ENCODE measurements at places on chromosomes 6 and 20. TPM values are rescaled to one million over a fixed set of nuclear protein-coding genes. Genes with fewer than 3 reads are reported as not detected.
A peak's percentile ranks its signal among the peaks of the same experiment; 100 is the strongest.

DNA sequence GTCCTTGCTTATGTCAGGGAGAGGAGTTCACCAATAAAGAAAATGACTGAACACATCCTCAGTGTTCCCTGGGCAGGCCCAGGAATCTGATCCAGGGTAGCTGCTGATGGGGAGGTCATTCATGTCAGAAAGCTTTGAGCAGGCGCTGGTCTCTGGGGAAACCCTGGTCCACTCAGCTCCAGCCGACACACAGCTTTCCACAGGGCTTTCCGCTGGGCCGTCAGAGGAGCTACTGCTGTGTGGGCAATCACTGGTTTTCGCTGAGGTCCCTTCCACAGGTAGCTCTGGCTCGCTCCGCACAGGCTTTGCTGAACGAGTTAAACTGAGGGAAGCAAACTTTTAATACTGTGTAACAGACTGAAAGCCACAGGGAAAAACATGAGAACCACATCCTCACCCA is 17.5 kb upstream of the ANKRD60 start:
- DNase-seq: no peak

DNA sequence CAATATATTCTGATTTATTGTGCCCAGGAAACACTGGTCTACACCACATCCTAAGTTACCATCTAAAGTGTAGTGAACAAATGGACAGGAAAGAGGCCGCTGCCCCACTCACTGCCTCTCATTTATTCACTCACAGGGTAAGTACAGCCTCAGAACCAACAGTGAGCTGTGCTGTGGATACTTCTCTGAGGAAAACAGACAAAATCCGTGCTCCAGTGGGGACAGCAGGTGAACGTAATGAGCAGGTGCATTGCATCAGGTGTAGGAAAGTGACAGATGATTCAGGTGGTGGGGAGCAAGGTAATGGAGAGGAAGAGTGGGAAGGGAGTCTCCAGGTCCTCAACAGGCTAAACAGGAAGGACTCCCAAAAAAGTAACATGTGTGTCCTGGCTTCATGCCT is 8.4 kb upstream of the ULBP2 start:
- DNase-seq: no peak

GRCh38 chr20:5947276-5947675 is 3.1 kb downstream of the TRMT6 start:
- no peak for DNase-seq

TTI1 gene
- total RNA-seq: 28.2 TPM

- no peak for DNase-seq
Observed at GRCh38 chr20:7038029-7038428, 270.5 kb downstream of the BMP2 start.

DNA sequence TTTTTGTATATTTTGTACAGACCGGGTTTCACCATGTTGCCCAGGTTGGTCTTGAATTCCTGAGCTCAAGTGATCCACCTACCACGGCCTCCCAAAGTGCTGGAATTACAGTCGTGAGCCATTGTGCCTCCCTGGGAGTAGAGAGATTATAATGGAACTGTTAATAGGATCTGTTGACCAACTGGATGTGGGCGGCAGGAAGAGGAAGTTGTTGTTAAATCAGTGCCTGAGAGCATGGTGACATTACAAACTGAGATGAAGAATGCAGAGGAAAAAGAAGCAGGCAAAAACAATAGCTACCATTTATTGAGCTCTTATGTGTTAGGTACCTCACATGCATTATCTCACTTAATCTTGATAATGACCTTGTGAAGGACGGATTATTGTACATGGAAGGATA is 9.2 kb upstream of the L3MBTL3 start:
- DNase-seq: no peak

GRCh38 chr6:105424175-105424783 is 21.4 kb upstream of the PREP start:
- DNase-seq: peak; percentile 54

RUNX2 gene
- 6.3 TPM for total RNA-seq

GRCh38 chr20:4089756-4090487 is 74.6 kb upstream of the RNF24 start:
- no peak for DNase-seq

CLPSL1 gene
- total RNA-seq: not detected

DNA sequence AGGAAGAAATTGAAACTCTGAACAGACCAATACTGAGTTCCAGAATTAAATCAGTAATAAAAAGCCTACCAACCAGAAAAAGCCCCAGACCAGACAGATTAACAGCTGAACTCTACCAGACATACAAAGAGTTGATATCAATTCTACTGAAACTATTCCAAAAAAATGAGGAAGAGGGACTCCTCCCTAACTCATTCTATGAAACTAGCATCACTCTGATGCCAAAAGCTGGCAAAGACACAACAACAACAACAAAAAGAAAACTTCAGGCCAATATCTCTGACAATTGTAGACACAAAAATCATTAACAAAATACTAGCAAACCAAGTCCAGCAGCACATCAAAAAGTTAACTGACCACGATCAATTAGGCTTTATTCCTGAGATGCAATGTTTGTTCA is 246.0 kb upstream of the RUNX2 start:
- no peak for DNase-seq

DNA sequence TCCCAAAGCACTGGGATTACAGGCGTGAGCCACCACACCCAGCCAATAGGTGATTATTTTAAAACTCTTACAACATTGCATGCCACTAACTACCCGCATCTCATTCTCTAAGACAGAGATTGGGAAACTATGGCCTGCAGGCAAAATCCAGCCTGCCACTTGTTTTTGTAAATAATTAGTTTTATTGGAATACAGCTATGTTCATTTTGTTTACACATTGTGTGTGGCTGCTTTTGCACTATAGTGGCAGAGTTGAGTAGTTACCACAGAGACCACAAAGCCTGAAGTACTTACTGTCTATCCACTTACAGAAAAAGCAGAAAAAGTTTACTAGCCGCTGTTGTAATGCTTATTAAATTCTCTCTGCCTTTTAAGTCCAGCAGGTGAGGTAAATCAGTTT is 16.4 kb upstream of the PKIG start:
- no peak for DNase-seq

DNA sequence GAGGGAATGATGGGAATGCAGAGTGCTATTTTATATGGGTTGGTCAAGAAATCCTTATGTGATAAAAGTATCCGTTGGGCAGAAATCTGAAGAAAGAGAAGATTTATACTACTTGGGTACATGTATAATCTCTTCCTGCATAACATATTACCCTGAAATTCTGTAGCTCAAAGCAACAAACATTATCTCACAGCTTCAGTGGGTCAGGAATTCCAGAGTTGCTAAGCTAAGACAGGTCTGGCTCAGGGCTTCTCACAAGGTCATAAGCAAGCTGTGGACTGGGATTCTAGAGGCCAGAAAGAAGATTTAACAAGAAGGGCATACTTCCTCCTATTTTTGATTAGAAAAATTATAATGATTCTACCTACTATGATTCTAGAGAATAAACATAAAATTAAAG is 172.5 kb upstream of the THEMIS start:
- DNase-seq: no peak

GRCh38 chr6:27136077-27136644 is 111.3 kb upstream of the PRSS16 start:
- DNase-seq: no peak

DNA sequence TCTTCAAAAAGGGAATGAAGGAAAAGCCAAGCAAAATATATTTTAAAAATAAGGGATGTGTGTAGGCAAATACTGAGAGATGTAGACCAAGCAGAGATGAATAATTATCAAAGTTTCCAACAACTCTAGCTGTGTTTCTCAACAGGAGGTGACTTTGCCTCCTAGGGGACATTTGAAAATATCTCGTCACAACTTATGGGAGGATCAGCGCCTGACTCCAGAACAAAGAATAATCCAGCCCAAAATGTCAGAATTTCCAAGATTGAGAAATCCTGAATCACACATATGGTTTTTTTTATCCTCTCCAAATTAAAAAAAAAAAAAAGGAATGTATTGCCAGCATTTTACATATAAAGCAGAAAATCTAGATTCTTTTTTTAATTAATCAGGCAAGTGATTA is 241.2 kb upstream of the ZFP64 start:
- no peak for DNase-seq

EZR gene
- 235 TPM for total RNA-seq

FUT9 gene
- not detected for total RNA-seq

OR2B6 gene
- not detected for total RNA-seq

- DNase-seq: no peak
Observed at GRCh38 chr20:3648951-3649350, 14.2 kb downstream of the GFRA4 start.

DNA sequence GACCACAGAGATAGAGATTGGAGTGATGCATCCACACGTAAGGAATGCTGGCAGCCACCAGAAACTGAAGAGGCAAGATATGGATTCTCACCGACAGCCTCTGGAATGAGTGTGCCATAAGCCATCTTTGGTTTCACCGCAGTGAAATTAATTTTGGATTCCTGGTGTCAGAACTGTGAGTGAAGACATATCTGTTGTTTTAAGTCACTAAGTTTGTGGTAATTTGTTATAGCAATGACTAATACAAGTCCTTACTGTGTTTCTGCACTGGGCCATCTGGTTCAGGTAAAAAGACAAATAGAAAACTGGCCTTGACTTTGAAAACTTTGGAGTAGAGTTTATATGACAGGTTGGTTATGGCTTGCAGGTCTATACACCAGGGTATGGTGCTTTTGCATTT is 261.9 kb downstream of the PHF3 start:
- no peak for DNase-seq

DNA sequence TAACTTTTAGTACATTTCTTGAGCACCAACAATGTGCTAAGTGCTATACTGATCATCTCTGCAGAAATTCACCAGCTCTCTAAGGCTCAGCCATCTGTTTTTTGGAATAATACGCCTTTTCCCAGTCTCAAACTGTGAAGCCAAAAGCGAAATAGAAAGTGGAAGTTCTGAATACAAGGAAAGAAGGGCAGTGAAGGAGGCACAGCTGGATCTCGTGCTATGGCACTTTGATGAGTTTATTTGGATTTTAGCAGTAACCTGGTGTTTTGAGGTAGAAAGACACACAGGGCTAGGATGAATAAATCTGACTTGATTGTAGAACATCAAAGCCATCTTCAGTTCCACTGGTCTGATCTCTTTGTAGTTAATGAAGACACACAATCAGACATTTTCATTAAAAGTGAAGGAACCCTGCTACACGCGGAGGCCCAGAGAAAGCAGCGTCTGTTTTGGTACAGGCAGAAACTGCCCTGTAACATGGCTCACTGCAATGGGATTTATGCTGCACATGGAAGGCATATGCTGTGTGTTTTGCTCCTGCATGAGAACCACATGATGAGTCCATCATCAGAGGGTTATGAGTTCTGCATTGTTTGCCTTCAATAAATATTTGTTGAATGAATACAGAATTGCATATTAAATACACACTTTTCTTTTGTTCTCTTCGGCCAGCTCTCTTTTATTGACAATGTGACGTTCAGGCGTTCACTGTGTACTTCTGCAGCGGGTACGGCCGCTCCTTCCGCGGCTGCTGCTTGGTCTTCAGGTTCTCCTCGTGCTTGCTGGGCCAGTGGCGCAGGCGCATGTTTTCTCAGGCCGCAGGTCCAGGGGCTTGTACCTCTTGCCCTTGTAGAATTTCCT is 100.9 kb downstream of the PREP start:
- DNase-seq: no peak

CGAS gene
- total RNA-seq: 25.9 TPM

GRCh38 chr20:24497851-24498250 is 28.4 kb downstream of the SYNDIG1 start:
- DNase-seq: no peak

- DNase-seq: no peak
Observed at GRCh38 chr6:22966691-22967422, 397.5 kb downstream of the HDGFL1 start.

IMPG1 gene
- total RNA-seq: not detected

DNA sequence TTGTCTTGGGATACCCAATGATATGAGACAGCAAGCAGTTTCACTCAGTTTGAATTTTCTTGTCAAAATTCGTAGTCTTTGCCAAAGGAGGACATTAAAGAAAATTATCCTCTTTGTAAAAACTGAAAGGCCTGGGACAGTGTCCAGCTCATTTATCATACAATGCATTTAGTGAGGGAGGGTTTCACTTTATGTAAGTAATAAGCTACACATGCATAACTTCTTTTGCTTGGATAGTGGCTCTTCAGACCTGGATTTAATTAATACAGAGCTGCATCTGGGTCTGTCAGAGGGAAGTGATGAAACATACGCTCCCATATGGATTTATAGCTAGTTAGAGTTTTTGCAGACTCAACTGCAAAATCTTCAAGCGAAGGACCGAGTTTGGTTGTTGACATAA is 175.6 kb downstream of the PHACTR1 start:
- DNase-seq: no peak

SAMD5 gene
- total RNA-seq: not detected

SYCP2L gene
- total RNA-seq: 0.31 TPM

GRCh38 chr20:64242003-64242796 is 13.3 kb upstream of the PCMTD2 start:
- DNase-seq: peak; percentile 8

DNA sequence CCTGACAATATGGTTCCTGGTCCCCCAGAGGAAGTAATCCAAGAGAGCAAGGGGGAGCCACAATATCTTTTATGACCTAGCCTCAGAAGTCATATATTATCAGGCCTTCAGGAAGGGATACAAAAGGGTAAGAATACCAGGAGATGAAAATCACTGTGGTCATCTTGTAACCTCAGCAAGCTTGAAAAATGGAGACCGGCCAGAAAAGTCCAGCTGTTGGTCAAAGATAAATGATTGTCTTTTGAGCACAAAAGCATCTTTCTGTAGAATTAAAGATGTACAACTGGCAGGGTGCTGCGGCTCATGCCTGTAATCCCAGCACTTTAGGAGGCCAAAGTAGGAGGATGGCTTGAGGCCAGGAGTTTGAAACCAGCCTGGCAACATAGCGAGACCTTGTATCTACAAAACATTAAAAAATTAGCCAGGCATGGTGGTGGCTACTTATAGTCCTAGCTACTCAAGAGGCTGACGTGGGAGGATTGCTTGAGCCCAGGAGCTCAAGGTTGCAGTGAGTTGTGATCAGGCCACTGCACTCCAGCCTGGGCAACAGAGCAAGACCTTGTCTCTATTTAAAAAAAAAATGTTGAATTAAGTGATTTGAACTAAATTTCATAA is 118.0 kb upstream of the MARCKS start:
- no peak for DNase-seq

GRCh38 chr6:11433860-11434259 is 103.7 kb upstream of the TMEM170B start:
- DNase-seq: no peak

TXNDC5 gene
- 19.0 TPM for total RNA-seq

PLA2G7 gene
- total RNA-seq: 7.5 TPM
